ENCODE measurements at places on chromosomes 2 and 18.
A peak's percentile ranks its signal among the peaks of the same experiment; 100 is the strongest.

GRCh38 chr2:777051-777450 is 99.8 kb upstream of the TMEM18 start:
- DNase-seq, result no peak

GRCh38 chr18:13374468-13375301 is 156.1 kb downstream of the LDLRAD4 start:
- no peak for DNase-seq

DNA sequence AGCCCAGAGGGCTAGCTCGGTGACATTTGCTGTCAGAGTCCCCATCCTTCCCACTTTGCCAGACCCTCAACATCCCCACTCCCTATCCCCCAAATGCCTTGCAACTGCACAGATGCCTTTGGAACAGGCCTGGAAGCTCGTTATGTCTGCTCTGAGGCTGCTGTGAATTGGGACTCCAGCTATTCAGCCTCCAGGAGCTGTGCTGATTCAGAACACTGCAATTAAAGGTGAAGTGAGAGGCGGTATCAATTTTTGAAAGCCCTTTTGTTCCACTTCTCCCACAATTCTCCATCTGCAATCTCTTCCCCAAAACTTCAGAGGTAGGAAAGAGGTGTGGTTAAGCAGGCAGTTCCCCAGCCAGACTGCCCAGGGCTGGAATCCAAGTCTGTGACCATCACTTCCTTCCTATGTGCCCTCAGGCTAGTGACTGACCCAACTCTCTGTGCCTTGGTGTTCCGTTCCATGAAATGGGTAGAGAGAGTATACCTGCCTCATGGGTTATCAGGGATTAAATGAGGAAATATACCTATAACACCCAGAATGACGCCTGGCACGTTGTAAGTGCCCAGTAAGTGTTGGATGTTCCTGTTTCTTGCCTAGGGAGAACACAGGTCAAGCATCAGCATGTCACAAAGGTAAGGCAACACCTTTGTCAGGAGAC is 17.5 kb downstream of the NOSTRIN start:
- DNase-seq, result no peak

DNA sequence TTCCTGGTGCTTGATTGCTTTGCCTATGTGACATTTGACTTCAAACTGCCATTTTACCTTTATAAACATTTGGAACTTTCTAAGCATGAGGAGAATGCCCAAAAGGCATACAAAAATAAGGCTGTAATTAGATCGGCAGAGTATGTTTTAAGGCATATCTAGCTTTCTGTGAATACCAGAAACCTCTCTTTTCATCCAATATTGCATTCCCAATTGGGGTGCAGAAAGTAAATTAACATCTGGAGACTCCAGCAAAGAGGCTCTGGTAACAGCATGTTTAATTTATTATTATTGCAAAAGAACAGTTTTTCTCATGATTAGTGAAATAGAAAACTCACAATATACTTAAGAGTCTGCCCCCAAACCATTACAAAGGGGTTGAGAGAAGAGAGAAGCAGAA is 32.1 kb downstream of the FRZB start:
- no peak for DNase-seq

DNA sequence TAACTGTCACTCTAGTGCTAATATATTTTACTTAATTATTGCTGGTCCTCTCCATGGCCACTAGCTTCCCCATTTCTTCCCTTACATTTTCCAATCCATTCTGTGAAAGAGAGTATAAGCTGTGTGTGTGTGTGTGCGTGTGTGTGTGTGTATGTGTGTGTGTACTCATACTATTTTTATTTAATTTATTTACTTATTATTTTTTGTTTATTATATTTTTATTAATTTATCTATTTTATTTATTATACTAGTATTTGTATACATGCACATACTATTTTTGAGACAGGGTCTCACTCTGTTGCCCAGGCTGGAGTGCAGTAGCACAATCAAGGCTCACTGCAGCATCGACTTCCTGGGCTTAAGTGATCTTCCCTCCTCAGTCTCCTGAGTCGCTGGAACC is 59.6 kb downstream of the IKZF2 start:
- no peak for DNase-seq

- no peak for DNase-seq
Measured at GRCh38 chr2:240727913-240728312, 36.2 kb downstream of the AQP12A start.

GRCh38 chr2:200184748-200185627 is 121.5 kb upstream of the SPATS2L start:
- DNase-seq, result no peak

- DNase-seq, result no peak
Measured at GRCh38 chr18:79616651-79617510, 62.7 kb upstream of the CTDP1 start.

DNA sequence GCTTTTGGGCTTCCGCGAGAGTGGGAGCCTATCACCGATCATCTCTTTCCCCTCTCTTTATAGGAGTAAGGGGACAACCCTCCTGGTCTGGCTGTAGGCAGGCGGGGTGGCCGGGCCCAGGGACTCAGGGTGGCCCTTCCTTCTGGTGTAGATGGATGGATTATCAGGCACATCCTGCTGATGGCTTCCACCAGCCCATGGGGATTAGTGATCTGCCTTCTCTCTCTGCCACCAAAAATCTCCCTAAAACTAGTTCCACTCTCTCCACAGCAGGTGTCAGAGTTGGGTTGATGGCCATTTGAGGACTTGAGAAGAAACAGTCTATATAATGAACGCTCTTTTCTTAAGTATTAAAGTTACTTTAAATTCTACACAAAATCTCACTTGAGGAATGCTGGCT is 37.4 kb downstream of the NCK2 start:
- no peak for DNase-seq

GRCh38 chr18:49768051-49768391 is 45.3 kb downstream of the ACAA2 start:
- no peak for DNase-seq

GRCh38 chr18:80034852-80035406 is 695 bp downstream of the RBFA start:
- DNase-seq, result no peak

DNA sequence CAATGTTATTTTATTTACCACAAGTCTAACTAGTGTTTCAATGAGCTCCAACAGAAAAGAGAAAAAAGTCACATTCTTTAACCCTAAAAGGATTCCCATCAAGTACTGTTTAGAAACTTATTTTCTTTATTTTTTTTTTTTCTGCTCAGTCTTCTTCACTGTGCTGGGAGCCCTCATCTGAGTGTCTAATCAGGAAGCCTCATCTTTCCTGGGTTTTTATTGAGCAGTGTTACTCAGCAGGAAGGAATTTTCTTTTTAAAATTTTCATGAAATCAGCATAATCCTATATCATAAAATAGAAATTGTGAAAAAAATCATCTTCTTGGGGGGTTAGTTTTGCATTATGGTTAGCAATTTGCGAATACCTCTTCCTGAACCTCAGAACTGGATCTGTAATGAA is 453.8 kb downstream of the CDH2 start:
- no peak for DNase-seq

- no peak for DNase-seq
Measured at GRCh38 chr2:48357351-48357750, 172.6 kb upstream of the STON1 start.

- no peak for DNase-seq
Measured at GRCh38 chr2:217986256-217986961, 16.4 kb downstream of the TNS1 start.

DNA sequence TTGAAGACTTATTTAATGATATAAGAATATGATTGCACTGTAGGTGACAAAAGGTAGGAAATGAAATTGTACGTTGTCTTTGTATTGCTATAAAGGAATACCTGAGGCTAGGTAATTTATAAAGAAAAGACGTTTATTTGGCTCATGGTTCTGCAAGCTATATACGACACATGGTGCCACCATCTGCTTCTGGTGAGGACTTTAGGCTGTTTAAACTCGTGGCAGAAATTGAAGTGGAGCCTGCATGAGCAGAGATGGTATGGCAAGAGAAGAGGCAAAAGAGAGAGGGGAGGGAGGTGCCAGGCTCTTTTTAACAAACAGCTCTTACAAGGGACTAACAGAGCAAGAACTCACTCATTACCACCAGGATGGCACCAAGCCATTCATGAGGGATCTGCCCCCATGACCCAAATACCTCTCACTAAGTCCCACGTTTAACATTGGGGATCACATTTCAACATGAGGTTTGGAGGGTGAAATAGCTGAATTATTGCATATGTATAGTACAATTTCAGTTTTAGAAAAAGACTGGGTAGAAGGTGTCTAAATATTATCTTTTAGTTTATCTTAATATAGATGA is 86.8 kb downstream of the GULP1 start:
- DNase-seq, result peak; percentile 66

DNA sequence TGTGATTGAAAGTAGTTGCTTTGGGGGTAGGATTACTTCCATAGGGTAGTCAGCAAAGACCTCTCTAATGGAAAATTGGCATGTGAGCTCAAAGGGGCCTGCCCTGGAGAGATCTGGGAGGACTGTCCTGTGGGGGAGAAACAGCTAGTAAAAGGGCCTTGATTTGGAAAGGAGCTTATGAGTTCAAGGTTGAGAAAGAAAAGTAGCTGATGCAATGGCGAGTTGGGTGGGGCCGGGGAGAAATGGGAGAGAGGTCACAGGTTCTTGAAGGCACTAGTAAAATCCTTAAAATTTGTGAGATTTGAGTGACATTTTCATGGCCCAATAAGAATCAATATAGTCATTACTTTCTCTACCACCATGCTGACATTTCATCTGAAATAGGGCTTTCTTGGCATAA is 82.0 kb upstream of the CCDC195 start:
- no peak for DNase-seq

GRCh38 chr2:180618570-180618969 is 361.8 kb upstream of the UBE2E3 start:
- DNase-seq, result no peak

DNA sequence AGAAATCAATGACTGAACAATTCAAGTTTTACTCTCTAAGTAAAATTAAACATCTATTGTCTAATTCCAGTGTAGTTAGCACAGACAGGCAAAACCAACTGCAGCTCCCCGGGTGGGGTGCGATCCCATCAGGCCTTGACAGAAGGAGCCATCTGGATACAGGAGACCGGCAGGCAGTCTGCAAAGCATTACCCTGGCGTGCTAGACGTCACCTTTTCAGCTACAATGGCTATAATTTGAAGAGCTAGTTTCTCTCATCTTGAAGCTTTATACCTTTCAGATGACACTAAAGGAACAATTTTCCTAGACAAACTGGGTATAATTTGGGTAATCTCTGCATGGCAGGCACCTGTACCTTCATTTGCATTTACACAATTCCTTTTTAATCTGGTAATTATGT is 761.5 kb upstream of the SOX11 start:
- DNase-seq, result no peak

DNA sequence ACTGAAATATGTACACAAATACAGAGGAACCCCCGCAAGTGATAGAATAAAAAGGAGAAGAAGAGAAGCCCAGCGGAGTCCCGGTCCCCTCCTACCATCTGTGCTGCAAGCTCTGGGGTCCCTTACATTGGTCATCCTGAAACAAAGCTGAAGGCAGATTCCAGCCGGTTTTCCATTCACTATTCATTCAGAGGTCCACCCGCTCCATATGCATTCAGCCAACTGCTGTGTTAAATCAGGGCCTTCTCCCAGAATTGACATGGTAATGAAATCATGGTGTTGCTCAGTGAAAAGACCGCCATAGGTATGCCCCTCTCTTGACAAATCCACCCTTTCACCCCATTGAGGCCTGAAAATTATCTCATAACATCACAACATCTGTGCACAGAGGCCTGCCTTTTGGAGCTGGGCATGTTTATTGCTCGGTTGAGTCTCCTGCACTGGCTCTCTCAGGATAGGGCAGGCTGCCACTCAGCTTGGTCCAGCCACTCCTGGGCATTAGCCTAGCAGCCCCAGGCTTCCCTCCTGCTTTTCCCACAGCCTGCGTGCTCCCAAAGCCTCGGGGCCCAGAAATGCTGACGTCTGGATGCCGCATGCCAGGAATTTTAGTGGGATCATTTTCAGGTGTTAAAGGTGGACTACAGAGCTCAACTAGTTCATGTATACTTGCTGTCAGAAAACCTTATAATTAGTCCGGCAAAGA is 39.3 kb upstream of the ID2 start:
- no peak for DNase-seq

- no peak for DNase-seq
Measured at GRCh38 chr18:31042406-31043181, at the start of gene DSC3. DSC3 (minus strand) TSS chr18:31042742; CDS start chr18:31042660, 82 bp downstream.

DNA sequence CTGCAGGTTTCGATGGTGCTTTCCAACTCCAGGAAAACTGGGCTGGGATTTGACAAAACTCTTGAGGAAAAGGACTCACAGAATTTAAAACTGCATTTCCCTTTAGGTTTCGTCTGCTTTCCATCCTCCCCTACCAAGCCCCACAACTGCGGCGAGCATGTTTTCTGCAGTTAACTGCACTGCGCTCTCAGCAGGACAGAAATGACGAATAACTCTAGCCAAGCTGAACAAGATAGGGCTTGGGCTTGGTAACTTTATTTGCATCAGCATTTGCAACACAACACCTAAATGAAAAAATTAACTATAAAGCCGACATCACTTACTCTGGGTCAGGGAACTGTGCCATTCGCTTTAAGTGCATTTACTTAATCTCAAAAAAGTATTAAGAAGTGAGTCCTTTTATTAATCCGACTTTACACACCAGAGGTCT is 669 bp upstream of the PIKFYVE start:
- no peak for DNase-seq

GRCh38 chr2:56287974-56288373 is 104.2 kb downstream of the CCDC85A start:
- DNase-seq, result no peak

DNA sequence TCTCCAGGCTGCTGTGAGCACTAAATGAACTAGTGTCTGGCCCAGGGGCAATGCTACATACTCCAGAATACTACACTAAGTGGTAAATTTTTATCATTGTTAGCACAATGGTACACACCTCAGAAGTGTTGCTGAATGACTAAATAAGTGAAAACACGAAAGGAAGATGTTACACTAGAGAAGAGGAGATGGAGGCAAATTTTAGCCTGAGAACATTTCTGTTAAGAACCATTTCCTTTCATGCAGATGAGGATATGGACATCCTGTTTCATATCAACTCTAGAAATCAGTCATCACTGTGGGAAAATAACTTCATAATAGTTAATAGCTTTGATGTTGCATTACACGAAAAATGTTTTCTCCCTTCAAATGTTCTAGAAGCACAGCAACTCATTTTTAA is 117.6 kb upstream of the STK17B start:
- DNase-seq, result no peak

- peak; percentile 55 for DNase-seq
Measured at GRCh38 chr18:55781481-55781957, 193.5 kb upstream of the TCF4 start.

- DNase-seq, result no peak
Measured at GRCh38 chr2:119011162-119011909, 69.3 kb downstream of the MARCO start.

DNA sequence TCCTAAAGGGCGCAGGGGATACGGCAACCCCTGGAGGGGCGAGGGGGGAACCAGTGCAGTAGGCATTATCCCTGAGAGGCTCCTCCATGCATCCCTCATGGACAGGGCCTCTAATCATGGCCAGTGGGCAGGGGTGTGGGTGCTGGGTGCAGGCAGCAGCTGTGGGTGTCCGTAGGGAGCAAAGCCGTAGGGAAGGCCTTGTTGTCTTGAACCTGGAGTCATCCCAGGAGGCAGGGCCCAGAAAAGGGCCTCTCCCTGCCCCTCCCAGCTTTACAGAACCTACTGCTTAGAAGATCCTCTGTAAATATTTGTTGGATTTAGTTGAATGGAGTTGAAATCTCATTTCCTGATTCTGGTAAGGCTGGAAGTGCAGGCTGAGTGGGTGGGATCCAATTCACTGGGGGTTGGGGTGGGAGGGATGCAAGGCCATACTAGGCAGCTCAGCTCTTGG is 207.0 kb upstream of the HAAO start:
- no peak for DNase-seq

All from NCI-H2081 treated with DMSO at 0.1 percent for 48 hours (cell line).